ENCODE measurements at places on chromosomes 1 and 21.

- no peak for DNase-seq
Measured at GRCh38 chr1:182784556-182785171, 4.9 kb upstream of the NPL start.

GRCh38 chr1:41638086-41639024, 153.9 kb upstream of the EDN2 start:
- DNase-seq = no peak

GRCh38 chr1:2972011-2972878, 49.0 kb upstream of the ACTRT2 start:
- DNase-seq = no peak

DNA sequence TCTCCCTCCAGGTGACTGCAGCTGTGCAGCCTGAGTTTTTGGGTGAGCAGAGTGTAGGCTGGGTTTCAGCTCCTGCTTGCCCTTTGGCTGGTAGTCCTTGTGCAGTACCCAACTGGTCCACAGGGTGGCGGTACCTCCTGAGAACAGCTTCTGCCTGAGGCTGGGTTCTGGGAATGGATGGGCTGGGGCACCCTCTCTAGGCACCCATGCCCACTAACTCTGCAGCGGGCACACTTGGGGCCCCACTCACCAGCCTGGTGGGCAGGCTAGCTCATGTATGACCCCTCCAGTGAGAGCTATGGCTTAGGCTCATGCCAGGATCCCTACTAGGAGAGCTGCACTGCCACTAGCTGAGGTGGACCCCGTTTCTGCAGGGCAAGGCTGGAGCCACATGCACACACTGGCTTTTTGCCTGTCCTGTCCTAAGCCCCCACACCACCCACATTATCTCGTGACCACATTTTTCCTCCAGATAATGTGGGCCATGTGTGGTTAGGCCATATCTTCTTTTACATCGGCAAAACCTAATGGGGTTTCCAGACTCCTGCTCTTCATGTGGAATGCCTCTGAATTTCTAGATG, 15.5 kb upstream of the GSTM4 start:
- no peak for DNase-seq

- no peak for DNase-seq
Measured at GRCh38 chr1:154422521-154422920, 17.4 kb downstream of the IL6R start.

DNA sequence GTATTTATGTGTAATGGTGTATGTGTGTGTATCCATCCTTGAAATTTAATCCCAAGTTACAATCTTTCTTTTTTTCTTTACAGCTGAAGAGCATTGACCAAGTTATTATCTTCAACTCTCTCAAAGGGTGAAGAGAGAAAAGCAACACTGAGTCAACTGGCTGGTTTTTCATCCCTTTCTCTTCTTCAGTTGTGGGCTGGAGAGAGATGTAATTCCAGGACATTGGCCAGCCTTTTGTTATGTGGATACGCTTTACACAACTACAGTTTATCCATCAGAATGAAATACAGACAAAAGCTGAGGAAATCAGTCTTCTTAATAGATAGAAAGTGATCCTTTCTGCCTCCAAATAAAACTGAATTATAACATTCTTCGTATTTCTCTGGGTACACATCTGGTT, 357.0 kb upstream of the NCAM2 start:
- DNase-seq = no peak

DNA sequence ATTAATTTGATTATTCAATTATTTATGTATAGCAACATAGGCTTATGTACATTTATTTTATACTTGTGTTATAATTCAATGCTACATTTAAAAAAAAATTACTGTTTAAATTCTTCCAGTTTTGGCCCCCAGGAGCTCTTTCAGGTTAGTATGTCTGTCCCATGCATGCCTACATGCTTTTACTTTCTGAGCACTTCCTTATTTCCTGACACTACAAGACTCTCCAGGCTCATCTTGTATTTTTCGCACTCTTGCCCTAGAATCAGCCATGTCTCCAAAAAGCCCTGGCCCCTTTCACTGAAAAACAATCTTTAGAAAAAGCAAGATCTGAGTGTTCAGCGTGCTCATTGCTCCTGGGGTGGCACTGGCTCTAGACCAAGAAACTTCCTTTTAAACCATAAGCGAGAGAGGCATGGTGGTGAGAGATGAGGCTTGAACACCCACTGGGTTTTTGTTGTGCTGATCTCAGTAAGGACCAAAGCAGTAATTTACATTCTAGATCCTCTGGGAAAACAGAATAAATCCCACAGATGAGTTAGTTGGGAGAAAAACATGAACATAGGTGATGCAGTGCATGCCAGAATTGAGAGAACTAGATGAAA, 95.0 kb downstream of the SLC30A10 start:
- DNase-seq = no peak

GRCh38 chr1:154748405-154748775, 121.7 kb downstream of the KCNN3 start:
- no peak for DNase-seq

DNA sequence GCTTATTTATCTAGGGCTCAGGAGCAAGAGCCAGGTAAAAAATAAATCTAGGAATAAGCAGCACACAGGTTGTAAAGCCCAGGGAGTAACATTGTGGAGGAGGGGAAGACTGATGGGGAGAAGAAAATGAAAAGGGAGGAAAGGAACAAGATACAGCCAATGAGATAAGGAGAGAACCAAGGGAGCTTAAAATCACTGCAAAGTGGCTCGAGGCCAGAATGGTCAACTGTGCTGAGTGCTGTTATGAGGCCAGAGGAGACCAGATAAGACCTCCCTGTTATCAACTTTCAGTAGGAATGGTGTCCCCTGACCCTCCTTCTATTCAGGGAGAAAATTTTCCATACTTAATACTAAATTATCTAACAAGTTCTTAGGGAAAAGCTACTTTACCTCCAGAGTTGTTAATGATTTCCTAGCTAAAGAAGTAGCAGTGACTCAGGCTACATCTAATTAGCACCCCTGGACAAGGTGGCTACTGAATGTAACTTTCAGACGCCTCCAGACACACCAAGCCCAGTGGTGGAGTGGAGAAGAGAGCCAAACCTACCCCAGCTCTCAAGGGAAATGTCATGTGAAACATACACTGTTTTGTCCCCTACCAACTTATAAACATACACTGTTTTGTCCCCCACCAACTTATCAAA, 25.5 kb downstream of the ENAH start:
- DNase-seq = no peak

- DNase-seq = no peak
Measured at GRCh38 chr1:188723332-188724020, 1754.2 kb downstream of the BRINP3 start.

GRCh38 chr1:165858967-165859845, 31.8 kb downstream of the UCK2 start:
- no peak for DNase-seq

DNA sequence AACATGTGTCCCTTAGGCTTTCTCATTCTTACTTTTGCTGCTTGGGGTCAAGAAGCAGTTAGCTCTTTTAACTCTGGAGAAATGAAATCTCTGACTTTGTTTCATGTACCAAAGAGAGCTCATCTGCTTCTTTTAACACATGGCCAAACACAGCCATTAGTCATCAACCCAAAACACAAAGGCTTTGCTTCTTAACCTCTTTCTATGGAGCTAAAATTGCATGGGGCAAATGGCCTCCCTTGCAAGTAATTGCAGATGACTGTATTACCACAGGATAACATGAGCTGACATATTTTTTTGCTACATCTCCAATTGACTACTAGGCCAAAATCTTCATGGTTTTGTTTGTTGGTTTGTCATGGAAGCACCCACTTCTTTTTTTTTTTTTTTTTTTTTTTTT, 300.9 kb downstream of the BRINP3 start:
- no peak for DNase-seq

GRCh38 chr1:209643285-209644020, 8.8 kb downstream of the LAMB3 start:
- no peak for DNase-seq

DNA sequence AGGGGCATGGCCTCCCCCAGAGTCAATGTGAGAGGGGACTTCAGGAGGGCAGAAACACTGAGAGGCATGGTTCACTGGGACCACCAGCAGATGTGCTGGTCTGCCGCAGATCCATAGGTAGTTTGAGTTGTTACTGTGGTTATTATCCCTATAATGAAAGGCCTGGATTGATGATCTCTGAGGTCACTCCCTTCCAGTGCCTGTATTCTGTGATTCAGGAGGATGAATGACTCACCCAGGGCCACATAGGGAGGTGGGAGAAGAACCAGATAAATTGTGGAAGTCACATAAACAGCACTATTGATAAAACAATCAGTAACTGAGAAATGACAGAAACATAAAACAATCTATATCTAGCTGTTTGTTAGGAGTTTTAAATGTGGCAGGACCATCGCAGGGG, 22.7 kb upstream of the ACTL8 start:
- DNase-seq = no peak

DNA sequence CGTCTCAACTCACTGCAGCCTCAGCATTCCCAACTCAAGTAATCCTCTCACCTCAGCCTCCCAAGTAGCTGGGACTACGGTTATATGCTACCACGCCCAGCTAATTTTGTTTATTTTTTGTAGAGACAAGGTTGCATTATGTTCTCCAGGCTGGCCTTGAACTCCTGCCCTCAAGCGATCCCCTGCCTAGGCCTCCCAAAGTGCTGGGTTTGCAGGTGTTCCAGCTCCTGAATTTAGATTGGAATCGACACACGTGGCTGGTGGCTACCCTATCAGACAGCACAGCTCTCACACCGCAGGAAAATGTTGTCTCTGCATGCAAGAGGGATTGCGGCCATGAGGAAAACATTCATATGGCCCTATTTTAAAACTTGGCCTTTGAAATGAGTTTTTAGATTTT, 76.7 kb upstream of the GALNT2 start:
- no peak for DNase-seq

DNA sequence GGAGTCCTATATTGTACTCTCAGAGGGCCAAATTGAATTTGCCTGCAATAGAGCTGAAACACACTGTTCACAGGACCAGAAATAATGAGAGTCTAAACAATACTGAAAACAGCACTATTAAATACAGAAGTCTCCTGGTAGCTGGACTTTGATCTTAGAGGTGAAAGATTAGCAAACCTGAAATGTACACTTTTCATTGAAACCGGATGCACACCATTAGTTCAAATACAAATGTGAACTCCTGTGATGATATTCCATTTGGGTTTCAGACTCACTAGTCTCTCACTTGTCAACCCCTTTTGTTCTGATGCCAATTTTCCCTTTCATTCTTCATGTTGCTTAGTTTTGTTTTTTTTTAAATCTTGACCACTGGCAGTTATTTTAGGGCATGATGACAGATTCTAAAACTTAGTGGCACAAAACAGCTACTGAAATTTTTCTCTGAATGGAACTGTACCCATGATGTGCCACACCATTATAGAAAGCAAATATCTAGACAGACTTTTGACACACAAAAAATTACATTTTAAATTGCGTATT, 5.9 kb upstream of the TNFSF4 start:
- DNase-seq = no peak

GRCh38 chr1:215032911-215033526, 49.5 kb upstream of the KCNK2 start:
- no peak for DNase-seq

Measured in NCI-H1417 treated with DMSO at 0.1 percent for 48 hours (cell line).